Myometrial cell (primary cell): ENCODE measurements at places on chromosomes 3 and 15. TPM values are rescaled to one million over a fixed set of nuclear protein-coding genes. Genes with fewer than 3 reads are reported as not detected.

CTXN2 gene
- not detected in 2 replicates for total RNA-seq

C3orf85 gene
- not detected in 2 replicates for total RNA-seq

CPN2 gene
- not detected in 2 replicates for total RNA-seq

SERPINI1 gene
- total RNA-seq, result 1.4 and 2.3 TPM in 2 replicates

UROC1 gene
- total RNA-seq, result not detected in 2 replicates

PAK6 gene
- not detected in 2 replicates for total RNA-seq

SGO1 gene
- 6.6 and 7.6 TPM in 2 replicates for total RNA-seq

RPL14 gene
- total RNA-seq, result 277 and 307 TPM in 2 replicates

NUDT16 gene
- total RNA-seq, result 15.6 and 18.2 TPM in 2 replicates

RBPMS2 gene
- total RNA-seq, result not detected in 2 replicates

CISH gene
- 0.29 and 0.35 TPM in 2 replicates for total RNA-seq

GUCA1C gene
- not detected in 2 replicates for total RNA-seq

POLR2H gene
- 65.7 and 76.4 TPM in 2 replicates for total RNA-seq

SOX14 gene
- total RNA-seq, result not detected in 2 replicates

P2RY1 gene
- total RNA-seq, result under 0.01 and 0.18 TPM in 2 replicates

GPX1 gene
- 712 and 893 TPM in 2 replicates for total RNA-seq

LDHAL6B gene
- not detected in 2 replicates for total RNA-seq

EXD1 gene
- not detected in 2 replicates for total RNA-seq
